ENCODE measurements at places on chromosomes 13 and 19.
A peak's percentile ranks its signal among the peaks of the same experiment; 100 is the strongest.

- H3K4me1 ChIP-seq = peaks cover 15% of the 10 kb centered on the region
- DNase-seq = no peak
- peaks cover 6% of the 10 kb centered on the region for H3K27me3 ChIP-seq
- no peaks in the 10 kb centered on the region for H3K36me3 ChIP-seq
- H3K4me3 ChIP-seq = no peak overlapping the region
These were observed 3.0 kb upstream of the CYP4F12 start for GRCh38 chr19:15669891-15670290.

DNA sequence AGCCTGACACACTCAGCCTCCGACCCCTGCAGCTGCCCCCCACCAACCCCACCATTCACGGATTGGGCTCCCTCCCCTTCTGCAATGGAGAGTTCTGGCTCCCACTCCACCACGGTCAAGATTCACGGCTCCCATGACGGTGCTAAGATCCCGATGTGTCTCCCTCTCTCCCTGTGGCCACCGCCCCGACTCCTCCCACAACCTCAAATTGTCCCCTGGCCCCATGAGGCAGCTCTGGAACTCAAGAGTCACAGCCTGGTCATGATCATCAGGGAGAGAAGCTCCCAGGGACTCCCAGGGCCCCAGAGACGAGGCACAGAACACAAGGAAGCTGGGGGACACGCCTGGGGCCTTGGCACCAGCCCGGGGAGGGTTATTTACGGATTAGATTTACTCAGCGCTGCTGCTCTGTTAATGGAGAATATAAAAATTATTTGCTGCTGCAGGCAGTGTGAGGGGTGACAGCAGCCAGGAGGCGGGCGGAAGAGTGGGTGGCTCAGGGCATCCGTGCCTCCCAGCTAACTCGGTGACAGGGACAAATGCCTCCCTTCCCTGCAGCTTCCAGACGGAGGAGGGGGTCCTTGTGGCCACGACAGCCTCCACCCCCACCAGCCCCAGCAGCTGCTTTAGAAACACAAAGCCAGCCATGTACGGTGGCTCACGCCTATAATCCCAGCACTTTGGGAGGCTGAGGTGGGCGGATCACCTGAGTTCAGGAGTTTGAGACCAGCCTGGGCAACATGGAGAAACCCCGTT is 184.2 kb downstream of the PTPRS start:
- no peak overlapping the region for H3K27ac ChIP-seq
- H3K4me3 ChIP-seq = no peak overlapping the region
- H3K36me3 ChIP-seq = no peaks in the 10 kb centered on the region
- H3K27me3 ChIP-seq = no peaks in the 10 kb centered on the region
- no peak for DNase-seq

DNA sequence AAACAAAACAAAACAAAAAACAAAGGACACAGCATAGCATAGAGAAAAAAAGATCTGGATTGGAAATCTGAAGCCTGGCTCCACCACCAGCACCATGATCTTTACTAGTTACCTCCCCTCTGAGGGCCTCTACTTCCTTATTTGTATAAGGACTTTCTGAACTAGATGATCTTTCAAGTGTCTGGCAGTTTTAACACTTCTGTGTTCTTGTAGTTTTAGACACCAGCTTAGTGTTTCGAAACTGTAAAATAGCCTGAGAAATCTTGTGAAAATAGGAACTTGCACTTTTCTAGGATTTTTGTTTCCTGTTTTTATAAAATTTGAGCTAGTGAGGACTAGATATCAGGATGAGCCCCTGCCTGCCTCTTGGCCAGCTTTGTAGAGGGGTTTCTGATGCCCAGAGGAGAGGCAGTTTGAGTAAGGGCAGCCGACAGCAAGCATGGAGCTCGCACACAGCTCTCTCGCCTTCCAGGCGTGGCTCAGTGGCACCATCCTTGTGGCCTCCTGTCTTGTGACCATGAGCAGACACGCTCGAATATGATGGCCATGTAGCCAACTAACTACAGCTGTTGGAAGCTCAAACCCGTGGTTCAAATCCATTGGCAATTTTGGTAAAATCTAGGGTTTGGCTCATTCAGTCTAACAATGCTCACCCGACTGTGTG is 319.0 kb downstream of the KCNRG start:
- no peak overlapping the region for H3K4me3 ChIP-seq
- no peaks in the 10 kb centered on the region for H3K27me3 ChIP-seq
- no peak for DNase-seq
- peaks cover 4% of the 10 kb centered on the region for H3K4me1 ChIP-seq
- no peak overlapping the region for H3K27ac ChIP-seq
- no peaks in the 10 kb centered on the region for H3K36me3 ChIP-seq

GRCh38 chr19:47071731-47072130 is 23.3 kb upstream of the TMEM160 start:
- no peaks in the 10 kb centered on the region for H3K27me3 ChIP-seq
- H3K4me1 ChIP-seq = peaks cover 6% of the 10 kb centered on the region
- H3K27ac ChIP-seq = no peak overlapping the region
- no peak overlapping the region for H3K4me3 ChIP-seq
- no peak for DNase-seq

- H3K27ac ChIP-seq = no peak within 1 kb of the TSS
- no peak for DNase-seq
- no peaks in the 10 kb centered on the region for H3K36me3 ChIP-seq
- no peak within 1 kb of the TSS for H3K4me3 ChIP-seq
- peaks cover 12% of the 10 kb centered on the region for H3K27me3 ChIP-seq
These were observed at the start of gene ACOD1 for GRCh38 chr13:76948149-76948548. Gene ACOD1, plus strand, starts transcription at chr13:76948511. Its CDS starts 48 bp downstream, at chr13:76948559.

GRCh38 chr13:34620074-34620850 is 321.8 kb upstream of the NBEA start:
- no peaks in the 10 kb centered on the region for H3K36me3 ChIP-seq
- H3K4me1 ChIP-seq = no peaks in the 10 kb centered on the region
- no peak for DNase-seq
- no peaks in the 10 kb centered on the region for H3K27me3 ChIP-seq

DNA sequence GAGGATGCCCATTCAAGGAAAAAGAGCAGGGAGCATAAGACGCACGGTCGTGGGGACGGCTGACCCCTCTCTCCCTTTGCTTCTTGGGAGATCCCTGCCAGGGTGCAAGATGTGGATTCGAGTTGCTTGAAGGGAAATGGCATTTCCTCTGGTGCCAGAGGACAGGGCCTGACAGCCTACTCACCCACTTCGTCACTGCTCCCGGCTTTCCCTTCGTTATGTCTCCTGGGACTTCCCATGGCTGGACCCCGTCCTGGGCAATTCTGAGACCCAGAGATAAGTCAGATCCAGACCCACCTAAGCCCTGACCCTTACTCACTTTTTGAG is 1.2 kb downstream of the TBC1D17 start:
- no peak for DNase-seq
- H3K27me3 ChIP-seq = no peaks in the 10 kb centered on the region
- no peak overlapping the region for H3K27ac ChIP-seq
- H3K36me3 ChIP-seq = peaks cover 20% of the 10 kb centered on the region
- peaks cover 30% of the 10 kb centered on the region for H3K4me1 ChIP-seq

DNA sequence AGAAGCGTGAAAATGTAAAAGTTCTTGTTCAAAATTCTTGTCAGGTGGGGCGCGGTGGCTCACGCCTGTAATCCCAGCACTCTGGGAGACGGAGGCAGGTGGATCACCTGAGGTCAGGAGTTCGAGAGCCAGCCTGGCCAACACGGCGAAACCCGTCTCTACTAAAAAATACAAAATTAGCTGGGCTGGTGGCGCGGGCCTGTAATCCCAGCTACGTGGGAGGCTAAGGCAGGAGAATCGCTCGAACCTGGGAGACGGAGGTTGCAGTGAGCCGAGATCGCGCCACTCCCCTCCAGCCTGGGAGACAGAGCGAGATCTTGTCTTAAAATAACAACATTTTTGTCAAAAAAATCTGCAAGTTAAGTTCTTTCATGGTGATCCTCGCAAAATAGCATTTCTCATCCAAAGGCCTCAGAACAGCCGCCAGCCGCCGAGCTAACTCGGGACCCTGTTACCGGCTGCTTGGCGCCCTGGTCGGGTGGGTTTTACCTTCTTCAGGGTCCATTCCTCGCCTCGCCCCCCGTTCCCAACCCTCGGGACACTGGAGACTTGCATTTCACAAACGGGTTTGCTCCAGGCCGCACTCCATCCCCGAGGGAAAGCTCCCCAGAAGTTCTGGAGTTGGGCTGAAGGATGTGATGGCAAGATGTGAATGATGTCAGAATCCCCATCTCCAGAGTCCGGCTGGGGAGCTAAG is 1.6 kb downstream of the LATS2 start:
- peaks cover 35% of the 10 kb centered on the region for H3K27me3 ChIP-seq
- H3K4me3 ChIP-seq = peak overlapping the region; percentile 54
- DNase-seq = no peak
- no peaks in the 10 kb centered on the region for H3K36me3 ChIP-seq
- no peak overlapping the region for H3K27ac ChIP-seq

DNA sequence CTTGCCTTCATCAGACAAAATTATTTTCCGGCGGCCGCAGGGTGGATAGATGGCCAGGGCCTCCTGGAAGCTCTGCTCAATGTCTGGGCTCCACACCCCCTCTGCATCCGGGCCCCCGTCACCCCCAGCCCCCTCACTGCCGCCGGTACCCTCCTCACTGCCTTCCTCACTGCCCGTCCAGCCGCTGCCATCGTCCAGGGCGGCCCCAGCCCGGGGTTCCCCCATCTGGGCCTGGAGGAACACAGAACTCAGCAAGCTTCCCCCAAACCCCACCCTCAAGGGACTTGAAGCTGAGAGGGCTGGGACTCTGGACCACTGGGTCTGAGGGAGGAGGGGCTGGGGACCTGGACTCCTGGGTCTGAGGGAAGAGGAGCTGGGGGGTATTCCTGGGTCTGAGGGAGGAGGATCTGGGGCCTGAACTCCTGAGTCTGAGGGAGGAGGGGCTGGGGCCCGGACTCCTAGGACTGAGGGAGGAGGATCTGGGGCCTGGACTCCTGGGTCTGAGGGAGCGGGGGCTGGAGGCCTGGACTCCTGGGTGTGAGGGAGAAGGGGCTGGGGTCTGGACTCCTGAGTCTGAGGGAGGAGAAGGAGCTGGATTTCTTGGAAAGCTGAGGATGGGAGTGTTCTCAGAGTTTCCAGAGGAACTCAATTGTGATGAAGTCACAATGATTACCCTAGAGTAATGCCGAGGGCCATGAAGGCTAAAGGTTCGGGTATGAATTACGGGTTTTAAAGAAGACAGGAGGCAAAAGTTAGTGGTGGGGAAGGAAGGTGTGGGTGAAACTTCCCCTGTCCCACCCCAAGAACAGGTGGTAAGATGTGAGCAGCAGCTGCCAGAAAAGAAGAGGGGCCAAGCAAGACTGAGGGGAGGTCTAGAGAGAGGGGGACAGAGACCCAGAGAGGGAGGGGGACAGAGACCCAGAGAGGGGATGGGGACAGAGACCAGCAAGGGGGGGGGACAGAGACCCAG is 2.1 kb downstream of the TEAD2 start:
- H3K36me3 ChIP-seq = no peaks in the 10 kb centered on the region
- H3K27ac ChIP-seq = no peak overlapping the region
- no peak for DNase-seq
- no peak overlapping the region for H3K4me3 ChIP-seq
- H3K27me3 ChIP-seq = peaks cover 43% of the 10 kb centered on the region

- H3K4me3 ChIP-seq = no peak overlapping the region
- no peak for DNase-seq
- no peaks in the 10 kb centered on the region for H3K27me3 ChIP-seq
- no peaks in the 10 kb centered on the region for H3K36me3 ChIP-seq
These were observed 40.6 kb upstream of the LATS2 start for GRCh38 chr13:21101865-21102576.

DNA sequence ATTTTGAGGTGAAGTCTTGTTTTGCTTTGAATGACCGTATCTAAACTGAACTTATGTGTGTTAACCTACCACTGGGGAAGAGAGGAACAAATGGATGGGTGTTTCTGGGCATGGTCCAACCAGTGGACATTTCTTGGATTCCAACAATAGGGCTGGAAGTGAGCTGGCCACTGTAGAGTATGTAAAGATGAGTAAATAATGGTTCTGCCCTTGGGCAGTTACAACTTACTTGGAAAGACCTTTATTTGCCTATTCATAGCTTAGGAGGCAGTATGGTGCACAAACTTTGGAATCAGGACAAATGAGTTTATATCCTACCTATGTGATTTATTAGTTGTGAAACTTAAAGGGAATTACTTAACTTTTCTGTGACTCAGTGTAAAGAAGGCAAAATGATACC is 429.5 kb downstream of the HS6ST3 start:
- no peaks in the 10 kb centered on the region for H3K27me3 ChIP-seq
- no peaks in the 10 kb centered on the region for H3K4me1 ChIP-seq
- no peak for DNase-seq
- no peak overlapping the region for H3K4me3 ChIP-seq

- no peak for DNase-seq
- H3K27me3 ChIP-seq = no peaks in the 10 kb centered on the region
- peaks cover 47% of the 10 kb centered on the region for H3K36me3 ChIP-seq
- H3K4me1 ChIP-seq = peaks cover 29% of the 10 kb centered on the region
- peak overlapping the region; percentile 67 for H3K27ac ChIP-seq
- H3K4me3 ChIP-seq = no peak overlapping the region
These were observed 12.5 kb downstream of the SLC44A2 start for GRCh38 chr19:10637894-10638293.

DNA sequence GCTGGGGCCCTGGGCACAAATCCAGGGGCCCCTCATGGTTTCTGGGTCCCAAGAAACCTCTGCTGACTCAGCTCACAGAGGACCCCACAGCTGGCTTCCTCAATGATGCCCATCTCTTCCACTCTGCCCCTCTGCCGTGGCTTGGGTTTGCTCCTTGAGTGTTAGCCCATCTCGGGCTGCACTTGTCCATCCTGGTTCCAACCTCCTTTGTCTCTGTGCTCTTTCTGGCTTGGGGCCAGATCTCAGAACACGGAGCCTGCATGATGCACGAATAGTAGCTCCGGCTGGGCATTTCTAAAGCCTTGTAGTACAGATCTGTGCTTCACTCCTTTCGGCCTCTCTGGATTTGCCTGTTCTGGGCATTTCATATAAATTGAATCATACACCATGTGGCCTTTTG is 53.8 kb downstream of the F2RL3 start:
- no peak overlapping the region for H3K4me3 ChIP-seq
- H3K27me3 ChIP-seq = peaks cover 2% of the 10 kb centered on the region
- H3K36me3 ChIP-seq = no peaks in the 10 kb centered on the region
- H3K27ac ChIP-seq = no peak overlapping the region
- H3K4me1 ChIP-seq = no peaks in the 10 kb centered on the region
- no peak for DNase-seq

Measured in activated naive CD8-positive, alpha-beta T cell treated with anti-CD3 and anti-CD28 coated beads, Interleukin-2, amount 50 U/mL, for 24 hours (primary cell).